ENCODE measurements at places on chromosomes 1 and 21. TPM values are rescaled to one million over a fixed set of nuclear protein-coding genes. Genes with fewer than 3 reads are reported as not detected.

GRCh38 chr1:18902523-18903290 is at the start of gene ALDH4A1:
TSS of gene ALDH4A1 (minus strand) at chr1:18902555. CDS start at chr1:18902523, 32 bp downstream.
- DNase-seq = peak; percentile 97

Gene OPTC
- total RNA-seq = not detected

GRCh38 chr1:42958488-42959319 is at the start of gene SLC2A1:
TSS of gene SLC2A1 (minus strand) at chr1:42958868. CDS start at chr1:42958651, 217 bp downstream.
- DNase-seq = peak; percentile 91

Gene TFF1
- not detected for total RNA-seq

- no peak for DNase-seq
Measured at GRCh38 chr1:10738061-10739058, 58.1 kb downstream of the CASZ1 start.

DNA sequence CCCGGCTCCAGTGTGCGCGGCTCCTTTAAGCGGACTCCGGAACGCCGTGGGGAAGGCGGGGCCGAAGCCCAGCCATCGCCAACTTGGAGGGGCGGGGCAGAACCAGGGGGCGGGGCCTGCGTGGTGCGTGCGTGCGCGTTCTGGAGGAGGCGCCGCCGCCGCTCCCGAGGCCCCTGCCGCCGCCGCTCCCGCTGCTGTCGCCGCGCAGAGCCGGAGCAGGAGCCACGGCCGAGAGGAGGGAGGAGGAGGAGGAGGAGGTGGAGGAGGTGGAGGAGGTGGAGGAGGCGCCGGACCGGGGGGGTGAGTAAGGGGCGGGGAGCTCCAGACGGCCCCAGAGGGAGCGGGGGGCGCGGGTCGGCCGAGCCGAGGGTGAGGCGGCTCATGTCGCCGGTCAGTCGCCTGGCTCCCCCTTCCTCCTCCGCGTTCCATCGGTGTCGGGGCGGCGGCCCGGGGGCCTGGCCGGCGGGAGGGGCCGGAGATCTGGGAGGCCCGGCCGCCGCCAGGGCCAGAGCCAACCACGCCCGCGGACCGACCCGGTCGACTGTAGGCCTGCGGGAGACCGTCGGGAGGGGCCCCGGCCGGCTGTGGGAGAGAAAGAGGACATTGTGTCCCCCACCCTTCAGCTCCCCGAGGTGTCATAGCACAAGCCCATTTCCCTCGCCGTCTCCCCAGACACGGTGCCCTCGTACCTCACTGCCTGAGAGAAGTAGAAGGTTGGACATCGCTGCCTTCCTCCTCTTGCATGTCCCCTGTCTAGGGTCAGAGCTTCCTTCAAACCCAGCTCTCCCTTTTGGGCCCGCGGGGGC is at the start of gene RAP1A:
Gene RAP1A (plus strand): TSS at position 155 of the 806 bp plus-strand sequence. CDS start 71,572 bp downstream, outside the sequence.
- DNase-seq = peak; percentile 78

Gene RIIAD1
- total RNA-seq = not detected

DNA sequence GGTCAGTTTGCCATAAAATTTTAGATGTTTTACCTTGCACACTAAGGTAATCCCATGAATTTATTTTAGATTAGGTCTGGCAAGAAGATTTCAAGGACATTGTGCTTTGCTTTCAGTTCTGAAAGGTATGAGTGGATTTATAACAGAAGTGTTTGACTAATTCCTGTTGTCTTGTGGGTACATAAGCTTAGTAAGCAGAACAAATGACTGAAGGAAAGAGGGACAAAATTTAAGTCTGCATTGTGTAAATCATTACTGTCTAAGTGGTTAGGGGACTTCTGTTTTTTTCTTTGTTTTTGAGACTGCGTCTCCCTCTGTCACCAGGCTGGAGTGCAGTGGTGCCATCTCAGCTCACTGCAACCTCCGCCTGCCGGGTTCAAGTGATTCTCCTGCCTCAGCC is 60.1 kb downstream of the PKN2 start:
- no peak for DNase-seq

DNA sequence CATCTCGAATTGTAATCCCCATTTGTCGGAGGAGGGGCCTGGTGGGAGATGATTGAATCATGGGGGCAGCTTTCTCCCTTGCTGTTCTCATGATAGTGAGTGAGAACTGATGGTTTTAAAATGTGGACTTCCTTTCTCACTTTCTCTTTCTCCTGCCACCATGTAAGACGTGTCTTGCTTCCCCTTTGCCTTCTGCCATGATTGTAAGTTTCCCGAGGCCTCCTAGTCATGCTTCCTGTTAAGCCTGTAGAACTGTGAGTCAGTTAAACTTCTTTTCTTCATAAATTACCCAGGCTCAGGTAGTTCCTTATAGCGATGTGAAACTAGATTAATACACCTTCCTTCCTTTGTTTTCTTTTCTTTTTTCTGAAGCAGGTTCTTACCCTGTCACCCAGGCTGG is 13.9 kb downstream of the DNAJC6 start:
- peak; percentile 57 for DNase-seq

Gene CFAP45
- 4.2 TPM for total RNA-seq

Gene IFNGR2
- total RNA-seq = 36.8 TPM

GRCh38 chr1:54843449-54843848 is 42.3 kb upstream of the TTC22 start:
- no peak for DNase-seq

- no peak for DNase-seq
Measured at GRCh38 chr1:227744668-227745067, 9.4 kb downstream of the SNAP47 start.

Gene ATP8B2
- total RNA-seq = 126 TPM

GRCh38 chr1:241086686-241087085 is 270.3 kb downstream of the RGS7 start:
- DNase-seq = peak; percentile 59

Gene LRRC38
- 0.71 TPM for total RNA-seq

Gene FCRL2
- not detected for total RNA-seq

DNA sequence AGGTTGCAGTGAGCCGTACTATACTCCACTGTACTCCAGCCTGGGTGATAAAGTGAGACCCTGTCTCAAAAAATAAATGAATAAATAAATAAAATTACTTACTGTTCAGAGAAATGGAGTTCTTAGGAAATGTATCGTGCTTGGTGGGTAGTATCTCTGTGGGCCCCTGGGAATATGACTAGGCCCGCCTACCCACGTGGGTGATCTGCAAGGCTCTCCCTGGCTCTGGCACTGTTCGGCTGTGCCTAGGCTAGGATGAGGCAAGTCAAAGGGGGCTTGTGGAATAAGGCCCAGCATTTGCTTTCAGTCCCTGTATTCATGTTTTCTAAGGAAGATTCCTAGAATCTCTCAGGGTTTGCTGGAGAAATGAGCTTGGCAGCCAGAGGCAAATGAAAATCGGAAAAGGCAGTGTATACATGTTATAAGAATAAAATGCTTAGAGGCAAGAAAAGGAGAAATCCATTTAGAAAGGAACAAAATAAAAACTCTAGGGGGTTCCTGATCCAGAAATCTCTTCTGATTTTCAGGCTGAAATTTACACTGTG is 4.5 kb upstream of the CSRP1 start:
- DNase-seq = no peak

GRCh38 chr1:166884971-166885370 is 8.9 kb upstream of the TADA1 start:
- no peak for DNase-seq

DNA sequence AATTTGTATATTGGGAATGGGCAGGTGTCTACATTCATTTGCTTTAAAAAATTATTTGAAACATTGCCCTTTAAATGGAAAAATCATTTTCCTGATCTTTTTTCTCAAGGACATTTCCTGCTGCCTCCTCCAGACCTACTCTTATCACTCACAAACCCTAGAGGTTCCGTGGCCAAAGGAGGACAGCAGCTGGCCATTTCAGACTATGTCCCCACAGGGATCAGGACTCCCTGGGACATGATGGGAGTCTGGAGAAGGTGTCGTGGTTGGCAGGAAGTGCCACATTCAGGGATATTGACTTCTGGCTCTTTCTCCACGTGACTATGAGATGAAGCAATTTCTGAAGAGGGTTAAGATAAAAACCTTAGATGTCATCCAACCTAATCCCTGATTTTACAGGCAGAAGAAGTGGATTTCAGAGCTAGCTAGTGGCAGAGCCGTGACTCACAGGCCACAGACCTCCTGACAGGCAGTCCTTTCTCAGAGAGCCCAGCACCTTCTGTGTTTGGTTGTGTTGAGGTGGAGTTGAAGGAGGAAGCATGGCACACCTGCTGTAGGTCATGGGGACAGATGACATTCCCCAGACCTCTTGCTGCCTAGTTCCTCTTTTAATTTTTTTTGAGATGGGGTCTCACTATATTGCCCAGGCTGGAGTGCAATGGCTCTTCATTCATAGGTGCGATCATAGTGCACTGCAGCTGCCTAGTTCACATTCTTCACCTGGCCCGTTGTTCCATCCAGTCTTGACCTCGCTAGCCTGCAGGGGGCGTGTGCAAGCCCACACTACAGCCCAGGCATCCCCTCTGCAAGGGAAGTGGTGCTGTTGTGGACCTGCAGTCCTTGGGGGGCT is 25.5 kb upstream of the IL10 start:
- peak; percentile 15 for DNase-seq

Gene RAB42
- total RNA-seq = not detected

Gene BCAN
- total RNA-seq = not detected

DNA sequence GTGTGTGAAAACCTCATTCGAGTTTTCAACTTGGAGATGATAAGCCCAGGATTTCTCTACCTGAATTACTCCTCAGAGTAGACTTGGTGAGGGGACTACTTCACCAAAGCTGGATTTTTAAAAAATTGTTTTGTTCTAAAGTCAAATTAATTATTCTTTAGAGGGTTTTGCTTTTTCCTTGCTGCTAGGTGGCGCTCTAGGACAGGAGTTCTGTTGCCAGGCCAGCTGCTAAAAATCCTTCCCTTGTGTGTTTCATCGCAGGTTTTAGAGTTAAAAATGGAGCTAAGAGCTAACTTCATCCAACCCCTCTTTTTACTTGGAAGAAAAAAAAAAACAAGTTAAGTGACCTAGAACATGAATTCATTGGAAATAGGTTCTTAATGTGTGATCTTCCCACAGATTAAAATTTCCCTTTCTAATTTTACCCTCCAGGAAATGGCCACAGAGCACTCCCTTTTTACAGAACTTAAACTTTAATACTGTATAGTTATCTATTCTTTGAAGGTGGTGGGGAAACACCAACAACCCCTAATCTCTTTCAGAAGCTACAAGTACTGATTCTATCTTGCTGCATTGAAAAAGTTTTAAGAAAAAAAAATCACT is 36.7 kb upstream of the FAM163A start:
- peak; percentile 16 for DNase-seq

- no peak for DNase-seq
Measured at GRCh38 chr21:42254651-42255601, 36.0 kb downstream of the ABCG1 start.

Gene FBXO42
- total RNA-seq = 9.7 TPM

- DNase-seq = no peak
Measured at GRCh38 chr1:118717893-118718292, 270.2 kb downstream of the TBX15 start.

GRCh38 chr1:168848051-168848450 is 119.0 kb upstream of the DPT start:
- DNase-seq = no peak

Gene APCS
- not detected for total RNA-seq

GRCh38 chr1:18549906-18550305 is 69.2 kb downstream of the KLHDC7A start:
- no peak for DNase-seq

Gene SLC45A3
- total RNA-seq = 10.7 TPM

Gene KRTAP7-1
- not detected for total RNA-seq

- no peak for DNase-seq
Measured at GRCh38 chr1:55833529-55834091, 618.4 kb upstream of the USP24 start.

Gene MYBPH
- not detected for total RNA-seq

Gene FAF1
- total RNA-seq = 61.0 TPM

- no peak for DNase-seq
Measured at GRCh38 chr1:99548943-99549605, 96.8 kb upstream of the PALMD start.

GRCh38 chr21:16215663-16216183 is 485.9 kb downstream of the USP25 start:
- no peak for DNase-seq

Gene TSPAN1
- 2.4 TPM for total RNA-seq

Data from HT1080 (cell line).